CD4-positive, alpha-beta T cell treated with Interleukin-12 subunit alpha and Interleukin-12 subunit beta, for 1 hour (primary cell): ENCODE measurements at places on chromosomes 13 and 19.

DNA sequence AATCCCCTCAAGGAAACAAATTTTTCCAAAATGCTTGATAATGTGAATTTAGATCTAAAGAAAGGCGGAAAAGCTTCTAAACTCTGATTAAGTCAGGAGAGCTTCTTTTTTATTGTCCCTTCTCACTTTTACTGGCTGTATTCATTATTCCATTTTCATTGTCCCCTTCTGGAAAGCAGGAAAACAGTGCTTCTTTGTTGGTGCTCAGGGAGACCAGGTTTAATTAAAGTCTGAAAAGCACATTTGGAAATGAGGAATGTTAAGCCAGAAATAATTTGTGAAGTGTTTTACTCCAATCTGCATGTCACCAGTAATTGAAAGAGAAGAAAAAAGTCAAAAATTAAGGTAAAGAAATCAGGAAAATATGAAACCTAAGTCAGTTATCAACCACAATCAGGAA, 43.5 kb upstream of the TSC22D1 start:
- no peak for DNase-seq

- no peak for DNase-seq
Measured at GRCh38 chr19:55131421-55131820, 14.0 kb upstream of the PPP1R12C start.

DNA sequence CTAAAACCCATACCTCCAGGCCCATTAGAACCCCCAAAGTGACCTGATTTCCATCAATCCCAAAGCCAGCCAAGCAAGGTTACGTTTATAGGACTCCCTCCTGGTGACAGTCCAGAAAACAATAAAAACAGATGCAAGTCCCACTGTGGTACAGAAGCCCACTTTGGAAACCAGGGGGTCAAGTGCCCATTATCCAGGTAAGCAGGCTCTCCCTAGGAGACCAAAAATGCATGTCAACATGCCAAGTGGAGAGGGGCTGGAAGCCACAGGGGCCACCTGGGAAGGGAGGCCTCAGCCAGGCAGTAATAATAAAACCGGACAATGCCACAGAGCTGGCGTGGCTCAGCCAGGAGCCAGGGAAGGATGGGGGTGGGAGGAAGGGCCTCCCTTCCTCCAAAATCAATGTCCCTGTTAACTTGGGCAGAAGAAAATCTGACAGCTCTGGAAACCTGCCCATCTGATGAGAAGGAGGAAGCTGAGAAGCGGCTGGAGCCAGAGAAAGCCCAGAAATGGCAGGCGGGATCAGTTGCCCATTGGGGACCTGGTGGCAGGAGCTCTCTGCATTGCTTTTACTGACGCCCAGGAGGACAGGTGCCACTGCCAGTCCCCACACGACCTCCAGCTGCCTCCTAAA, 160.4 kb downstream of the ZIC5 start:
- no peak for DNase-seq

- no peak for DNase-seq
Measured at GRCh38 chr13:90997951-90998350, 349.5 kb upstream of the MIR17HG start.

DNA sequence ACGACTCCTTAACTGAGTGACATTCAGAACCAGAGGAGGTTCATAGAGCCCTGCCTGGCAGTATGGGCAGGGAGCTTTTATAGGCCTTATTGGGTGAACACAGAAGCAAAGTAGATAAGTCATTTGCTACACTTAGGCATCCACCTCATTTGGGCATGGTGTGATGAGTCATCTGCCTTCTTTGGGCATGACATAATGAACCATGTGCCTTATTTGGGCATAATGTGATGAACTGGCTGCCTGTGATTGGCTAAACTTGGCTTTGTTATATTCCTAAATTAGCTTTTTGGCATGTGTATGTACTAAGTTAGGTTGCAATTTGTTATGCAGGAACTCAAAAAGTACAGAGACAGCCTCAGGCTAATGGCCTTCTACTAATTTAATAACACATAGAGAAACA, 2210.2 kb upstream of the PCDH20 start:
- DNase-seq: no peak

GRCh38 chr13:52353193-52353592, 52.8 kb downstream of the THSD1 start:
- DNase-seq: no peak

- DNase-seq: peak; percentile 91
Measured at GRCh38 chr19:984165-984967, at the start of gene WDR18. TSS of gene WDR18 (plus strand) at chr19:984345. CDS start at chr19:984354, 9 bp downstream.
